Stimulated activated CD8-positive, alpha-beta memory T cell treated with anti-CD3 and anti-CD28 coated beads, Interleukin-7, amount 100 ng/mL, for 24 hours (primary cell): ENCODE measurements at places on chromosomes 3 and 15.

DNA sequence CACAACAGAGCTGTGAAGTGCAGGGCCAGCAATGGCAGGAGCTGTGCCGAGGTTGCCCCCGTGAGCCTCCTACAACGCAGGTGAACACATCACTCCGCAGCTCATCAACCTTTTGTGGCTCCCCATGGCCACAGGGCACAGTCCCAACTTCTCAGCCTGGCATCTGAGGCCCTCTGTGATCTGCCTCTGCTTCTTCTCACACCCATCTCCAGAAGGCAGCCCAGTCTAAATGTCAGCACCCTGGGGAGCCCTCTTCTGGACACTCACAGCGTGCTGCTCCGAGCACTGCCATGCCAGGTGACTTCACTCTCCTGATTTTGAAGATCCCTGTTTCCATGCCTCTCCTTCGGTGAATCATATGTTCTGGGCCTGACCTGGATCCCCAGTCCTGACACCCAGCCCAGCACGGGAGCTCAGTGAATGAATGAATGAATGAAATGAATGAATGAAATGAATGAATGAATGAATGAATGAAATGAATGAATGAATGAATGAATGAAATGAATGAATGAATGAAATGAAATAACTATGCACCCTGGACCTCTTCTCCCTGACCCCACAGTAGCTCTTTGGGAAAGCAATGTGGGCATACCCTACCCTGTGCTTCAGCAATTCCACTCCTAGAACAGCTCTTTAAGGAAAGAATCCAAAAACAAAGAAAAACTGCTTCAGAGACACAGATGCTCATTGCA is 17.9 kb upstream of the SKIC8 start:
- no peak for DNase-seq

DNA sequence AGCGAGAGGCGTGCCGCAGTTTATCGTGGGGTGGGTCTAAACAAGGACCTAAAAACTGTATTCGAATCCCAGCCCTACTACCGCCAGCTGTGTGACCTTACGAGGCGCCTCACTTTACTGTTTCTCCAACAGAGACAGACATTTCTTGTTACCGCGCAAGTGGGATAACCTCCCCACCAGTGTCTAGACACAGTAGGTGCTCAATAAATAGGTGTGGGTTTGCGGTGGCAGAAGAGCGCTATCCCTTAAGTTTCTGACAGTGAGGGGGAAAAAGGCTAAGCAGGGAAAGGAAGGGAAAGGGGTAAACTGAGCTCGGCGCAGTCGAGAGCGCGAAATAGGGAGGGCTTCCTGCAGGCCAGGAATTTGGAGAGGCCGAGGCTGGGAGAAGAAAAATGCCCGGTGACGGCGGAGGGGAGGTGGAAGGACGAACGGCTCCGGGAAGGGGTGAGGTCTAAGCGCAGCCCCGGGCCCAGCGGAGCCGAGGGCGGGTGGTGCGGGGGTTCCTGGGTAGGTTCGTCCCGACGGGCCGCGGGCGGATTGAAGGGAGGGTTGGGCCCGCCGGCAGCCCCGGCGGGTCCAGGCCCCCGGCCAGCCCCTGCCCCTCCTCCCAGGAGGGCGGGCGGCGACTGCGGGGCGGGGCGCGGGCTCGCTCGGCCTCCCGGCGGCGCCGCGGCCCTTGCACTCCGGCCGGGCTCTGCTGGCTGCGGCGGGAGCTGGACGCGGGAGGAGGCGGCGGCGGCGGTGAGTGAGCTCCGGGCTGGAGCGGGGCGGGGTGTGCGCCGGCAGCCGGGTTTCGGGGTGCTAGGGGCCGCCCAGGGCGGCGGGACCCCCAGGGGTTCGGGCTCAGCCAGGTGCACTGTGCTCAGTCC is at the start of gene CGNL1:
CGNL1 (plus strand) TSS at position 679 of the 869 bp plus-strand sequence. CDS start 61,495 bp downstream, outside the sequence.
- DNase-seq: no peak

- no peak for DNase-seq
Measured at GRCh38 chr3:123773681-123774431, 110.3 kb downstream of the MYLK start.

- DNase-seq: no peak
Measured at GRCh38 chr3:108713816-108714215, 43.4 kb downstream of the RETNLB start.

DNA sequence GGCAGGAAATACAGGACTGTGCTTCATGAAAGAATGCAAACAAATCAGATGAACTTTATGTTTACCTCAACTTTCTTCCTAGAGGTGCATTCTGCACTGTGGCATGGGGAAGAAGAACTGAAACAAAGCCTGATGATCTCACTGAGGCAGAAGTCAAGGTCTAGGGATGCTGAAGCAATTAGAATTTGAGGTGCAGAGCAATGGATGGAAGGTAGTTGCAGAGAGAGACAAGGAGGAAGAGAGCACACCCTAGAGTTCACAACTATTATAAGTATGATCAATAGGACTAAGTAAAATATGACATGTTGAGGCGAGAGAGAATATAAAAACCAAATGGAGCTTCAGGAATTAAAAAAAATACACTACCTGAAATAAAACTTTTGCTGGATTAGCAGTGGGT is 420.1 kb downstream of the EDEM1 start:
- DNase-seq: no peak

DNA sequence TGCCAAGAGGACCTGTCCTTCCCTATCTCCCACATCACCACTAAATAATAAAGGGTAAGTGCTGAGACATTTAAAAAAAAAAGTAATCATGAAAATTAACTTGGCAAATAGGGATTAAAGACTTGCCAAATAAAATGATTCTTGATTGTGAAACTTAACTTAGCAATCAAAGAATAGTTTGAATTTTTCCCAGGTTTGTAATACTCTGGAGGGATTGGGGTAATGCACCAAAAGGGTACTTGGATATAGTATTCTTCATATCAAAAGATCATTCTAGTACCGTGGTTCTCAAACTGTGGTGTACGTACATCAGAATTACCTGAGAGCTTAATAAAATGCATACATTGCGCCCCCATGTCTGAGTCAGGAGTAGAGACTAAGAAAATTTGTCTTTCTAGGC is 28.5 kb downstream of the CALML4 start:
- DNase-seq: no peak

GRCh38 chr15:74283368-74283767 is 47.2 kb downstream of the CCDC33 start:
- no peak for DNase-seq

DNA sequence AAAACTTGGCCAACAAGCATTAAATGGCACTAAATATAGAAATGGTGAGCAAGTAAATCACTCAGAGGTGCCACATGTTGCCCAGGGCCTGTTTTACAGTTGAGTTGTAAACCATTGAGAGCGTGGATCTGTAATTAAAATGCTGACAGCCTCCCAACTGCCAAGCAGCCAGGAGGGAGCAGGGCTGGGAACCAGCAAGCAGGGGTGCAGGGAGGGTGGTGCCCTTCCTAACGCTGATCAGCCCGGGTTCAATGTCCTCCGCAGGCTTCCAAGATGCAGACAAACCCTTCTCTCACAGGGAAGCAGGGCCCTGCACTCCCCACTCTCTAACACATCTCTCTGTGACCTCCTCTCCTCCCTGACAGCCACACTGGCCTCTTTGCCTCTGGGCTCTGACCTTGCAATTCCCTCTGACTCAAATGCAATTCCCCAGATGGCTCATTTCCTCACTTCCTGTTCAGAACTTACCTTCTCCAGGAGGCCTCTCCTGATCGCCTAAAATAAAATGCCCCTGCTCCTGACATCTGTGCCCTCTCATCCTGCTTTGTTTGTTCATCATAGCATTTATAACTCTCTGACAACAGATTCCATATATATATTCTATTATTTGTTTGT is 40.0 kb downstream of the WNT7A start:
- no peak for DNase-seq

DNA sequence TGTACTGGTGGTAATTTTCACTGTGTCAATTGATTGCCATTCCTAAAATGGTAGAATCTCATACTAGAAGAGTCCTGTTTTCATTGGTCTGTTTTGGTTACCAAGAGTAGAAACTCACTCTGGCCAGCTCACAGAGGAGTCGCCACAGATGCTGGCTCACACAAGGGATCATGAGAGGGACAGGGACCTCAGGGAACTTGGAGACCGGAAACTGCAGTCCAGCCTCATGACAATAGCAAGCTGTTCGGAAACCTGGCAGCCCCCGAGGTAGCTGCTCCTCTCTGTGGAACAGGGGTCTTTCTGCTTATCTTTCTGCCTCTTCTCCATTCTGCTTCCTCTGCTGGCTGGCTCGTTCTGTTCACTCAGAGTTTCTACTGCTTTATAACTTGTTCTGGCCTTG is 192.9 kb downstream of the PLCL2 start:
- DNase-seq: no peak

DNA sequence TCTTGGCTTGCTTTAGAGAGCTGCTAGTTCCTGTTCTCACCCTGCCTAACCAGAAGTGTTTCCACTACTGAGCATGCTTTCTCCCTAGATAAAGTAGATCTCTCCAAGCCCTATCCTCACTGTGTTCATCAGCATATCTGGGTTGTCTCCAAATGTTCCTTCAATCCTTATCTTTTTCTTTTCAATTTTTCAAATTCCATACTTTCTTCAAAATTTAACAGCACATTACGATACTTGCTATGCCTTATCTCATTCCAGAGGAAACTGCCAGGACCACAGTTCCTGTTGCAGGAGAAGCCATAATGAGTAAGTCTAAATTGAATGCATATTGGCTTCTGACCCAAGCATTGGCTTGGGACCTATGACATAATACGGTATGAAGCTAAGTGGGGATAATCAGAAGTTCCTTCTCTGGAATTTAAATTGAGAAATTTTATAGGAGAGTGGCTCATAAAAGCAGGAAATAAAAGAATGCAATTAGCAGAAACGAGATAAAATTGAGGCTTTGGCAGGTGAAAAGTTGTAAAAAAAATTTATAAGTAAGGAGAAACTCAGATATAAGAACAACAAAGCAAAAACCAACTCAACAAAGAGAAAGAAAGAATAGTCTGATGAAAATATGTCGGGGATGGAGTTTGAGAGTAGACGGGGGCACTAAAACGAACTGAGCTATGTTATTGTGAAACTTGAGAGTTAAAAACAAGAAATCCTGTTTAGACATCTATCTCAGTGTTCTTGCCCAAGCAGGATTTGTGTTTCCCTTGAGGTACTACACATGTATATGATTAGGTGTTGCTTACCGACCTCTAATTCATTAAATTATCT is 631.7 kb upstream of the CCDC54 start:
- no peak for DNase-seq

- DNase-seq: no peak
Measured at GRCh38 chr15:41778521-41778920, 4.2 kb downstream of the MAPKBP1 start.

DNA sequence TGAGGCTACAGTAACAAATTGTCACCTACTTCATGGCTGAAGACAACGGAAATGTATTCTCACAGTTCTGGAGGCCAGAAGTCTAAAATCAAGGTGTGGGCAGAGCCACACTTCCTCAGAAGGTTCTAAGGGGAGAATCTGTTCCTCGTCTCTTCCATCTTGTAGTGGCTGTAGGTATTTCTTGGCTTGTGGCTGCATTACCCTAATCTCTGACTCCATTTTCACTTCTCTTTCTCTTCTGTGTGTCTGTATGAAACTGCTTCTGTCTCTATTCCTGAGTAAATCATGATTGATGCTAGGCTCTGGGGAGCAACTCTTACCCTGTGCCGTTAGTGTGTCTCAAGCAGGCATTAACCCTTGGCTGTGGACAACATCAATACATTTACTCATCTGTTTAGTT is 164.7 kb downstream of the SQOR start:
- DNase-seq: no peak

- DNase-seq: no peak
Measured at GRCh38 chr3:195306369-195306768, 35.4 kb upstream of the XXYLT1 start.
